ENCODE measurements at places on chromosomes 4 and X.

- DNase-seq: no peak
Measured at GRCh38 chr4:25560605-25561004, 95.0 kb upstream of the SLC34A2 start.

DNA sequence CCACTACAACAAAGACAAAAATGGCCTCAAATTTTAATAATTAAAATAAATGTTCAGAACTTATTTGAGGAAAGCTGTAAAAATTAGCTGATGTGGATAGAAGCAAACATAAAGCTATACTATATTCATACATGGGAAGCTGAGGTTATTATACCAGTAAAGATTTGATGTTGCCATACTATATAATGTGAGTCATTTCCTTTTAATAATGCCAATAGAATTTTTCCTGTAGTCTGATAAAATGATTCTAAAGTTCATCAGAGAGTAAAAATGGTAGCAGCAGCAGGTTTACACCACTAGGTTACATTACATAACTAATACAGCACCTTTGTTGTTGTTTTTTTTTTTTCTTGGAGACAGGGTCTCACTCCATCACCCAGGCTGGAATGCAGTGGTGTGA, 45.5 kb upstream of the CYP2U1 start:
- no peak for DNase-seq

DNA sequence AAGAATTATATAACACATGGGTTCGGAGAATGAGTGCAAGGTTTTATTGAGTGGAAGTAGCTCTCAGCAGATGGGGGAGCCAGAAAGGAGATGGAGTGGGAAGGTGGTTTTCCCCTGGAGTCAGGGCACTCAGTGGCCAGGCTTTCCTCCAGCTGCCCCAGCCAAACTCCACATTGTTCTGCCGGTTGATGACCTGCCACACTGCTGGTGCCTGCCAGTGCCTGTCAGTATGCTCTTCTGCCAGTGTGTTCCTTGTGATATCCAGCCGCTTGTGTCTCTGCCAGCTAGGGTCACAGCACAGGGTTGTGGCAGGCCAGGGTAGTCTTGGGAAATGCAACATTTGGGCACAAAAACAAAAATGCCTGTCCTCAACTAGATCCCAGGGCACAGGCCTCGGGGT, 604.8 kb upstream of the TECRL start:
- DNase-seq: no peak

- no peak for DNase-seq
Measured at GRCh38 chrX:40003428-40004245, 94.1 kb downstream of the BCOR start.

GRCh38 chr4:56448301-56448700, 12.2 kb downstream of the PAICS start:
- no peak for DNase-seq

All from activated CD8-positive, alpha-beta memory T cell treated with anti-CD3 and anti-CD28 coated beads for 1 hour (primary cell).